ENCODE measurements at places on chromosomes 2 and 18.

GRCh38 chr2:46701152-46701551 is 214.5 kb downstream of the MCFD2 start:
- DNase-seq, result no peak

DNA sequence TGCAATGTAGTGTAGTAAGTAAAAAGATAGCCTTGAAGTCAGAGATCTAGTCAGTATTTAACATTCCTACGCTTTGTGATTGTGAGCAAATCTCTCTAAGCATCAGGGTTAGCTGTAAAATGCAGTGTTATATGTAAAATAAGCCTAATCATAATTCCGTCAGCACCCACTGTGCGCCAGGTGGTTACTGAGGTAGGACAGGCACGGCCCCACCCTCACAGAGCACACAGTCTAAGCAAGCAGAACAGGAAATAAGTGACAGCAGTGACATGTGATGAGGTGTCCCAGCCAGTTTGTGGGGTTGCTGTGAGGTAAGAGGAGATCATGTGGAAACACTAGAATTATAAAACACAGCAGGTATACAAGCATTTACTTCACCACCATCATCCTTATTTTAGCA is 267.1 kb downstream of the ICOS start:
- DNase-seq, result no peak

DNA sequence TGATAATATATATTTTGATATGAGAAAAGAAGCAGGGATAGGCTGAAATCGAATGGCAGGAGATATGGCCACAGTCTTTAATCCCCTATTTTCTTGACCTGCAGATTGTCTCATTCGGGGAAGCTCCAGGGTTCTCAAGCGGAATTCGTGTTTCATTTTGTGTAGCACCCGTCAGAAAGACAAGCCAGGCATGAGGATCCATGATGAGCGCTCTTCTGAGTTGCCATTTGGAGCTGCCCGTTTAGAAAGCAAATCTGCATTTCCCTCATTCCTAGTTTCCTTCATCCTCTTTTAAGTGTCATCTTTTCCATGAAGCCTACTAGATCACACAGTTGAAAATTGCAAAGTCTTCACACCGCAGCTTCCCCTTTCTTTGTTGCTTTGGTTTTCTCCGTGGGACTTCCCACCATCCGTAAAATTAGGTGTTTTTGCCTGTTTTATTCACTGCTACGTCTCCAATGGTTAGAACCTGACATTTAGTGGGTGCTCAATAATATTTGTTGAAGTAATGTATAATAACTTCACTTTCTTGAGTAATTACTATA is 16.9 kb downstream of the HNMT start:
- no peak for DNase-seq

DNA sequence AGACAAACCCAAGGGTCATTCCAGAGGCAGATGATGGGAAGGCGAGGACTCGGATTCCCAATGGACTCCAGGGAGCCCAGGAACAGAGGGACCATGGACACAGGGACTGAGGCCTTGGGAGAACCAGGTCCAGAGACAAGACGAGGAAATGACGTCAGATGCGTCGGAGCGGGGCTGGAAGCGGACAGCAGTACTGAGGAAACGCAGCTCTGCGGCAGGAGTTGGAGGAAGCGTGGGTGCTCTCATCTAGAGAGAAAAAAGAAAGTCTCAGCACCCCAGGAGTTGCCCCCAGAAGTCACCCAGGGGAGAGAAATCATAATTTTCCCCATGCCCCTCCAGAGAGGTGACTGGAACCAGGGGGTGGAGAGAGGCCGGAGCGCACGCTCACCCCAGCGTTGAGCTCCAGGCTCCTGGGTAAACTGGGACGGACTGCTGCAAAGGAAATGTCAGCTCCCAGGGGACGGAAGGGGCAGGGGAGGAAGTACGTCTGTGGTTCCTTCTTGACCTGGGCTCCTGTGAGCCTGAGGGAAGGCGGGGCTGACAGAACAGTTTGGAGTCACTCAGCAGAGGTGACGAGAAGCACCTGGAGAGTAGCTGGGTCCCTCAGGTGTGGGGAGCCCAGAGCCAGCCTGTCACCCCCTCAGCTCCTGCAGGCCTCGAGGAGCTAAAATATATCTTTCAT is 44.7 kb downstream of the CMPK2 start:
- no peak for DNase-seq

- no peak for DNase-seq
Measured at GRCh38 chr2:60301726-60302125, 251.7 kb downstream of the BCL11A start.

DNA sequence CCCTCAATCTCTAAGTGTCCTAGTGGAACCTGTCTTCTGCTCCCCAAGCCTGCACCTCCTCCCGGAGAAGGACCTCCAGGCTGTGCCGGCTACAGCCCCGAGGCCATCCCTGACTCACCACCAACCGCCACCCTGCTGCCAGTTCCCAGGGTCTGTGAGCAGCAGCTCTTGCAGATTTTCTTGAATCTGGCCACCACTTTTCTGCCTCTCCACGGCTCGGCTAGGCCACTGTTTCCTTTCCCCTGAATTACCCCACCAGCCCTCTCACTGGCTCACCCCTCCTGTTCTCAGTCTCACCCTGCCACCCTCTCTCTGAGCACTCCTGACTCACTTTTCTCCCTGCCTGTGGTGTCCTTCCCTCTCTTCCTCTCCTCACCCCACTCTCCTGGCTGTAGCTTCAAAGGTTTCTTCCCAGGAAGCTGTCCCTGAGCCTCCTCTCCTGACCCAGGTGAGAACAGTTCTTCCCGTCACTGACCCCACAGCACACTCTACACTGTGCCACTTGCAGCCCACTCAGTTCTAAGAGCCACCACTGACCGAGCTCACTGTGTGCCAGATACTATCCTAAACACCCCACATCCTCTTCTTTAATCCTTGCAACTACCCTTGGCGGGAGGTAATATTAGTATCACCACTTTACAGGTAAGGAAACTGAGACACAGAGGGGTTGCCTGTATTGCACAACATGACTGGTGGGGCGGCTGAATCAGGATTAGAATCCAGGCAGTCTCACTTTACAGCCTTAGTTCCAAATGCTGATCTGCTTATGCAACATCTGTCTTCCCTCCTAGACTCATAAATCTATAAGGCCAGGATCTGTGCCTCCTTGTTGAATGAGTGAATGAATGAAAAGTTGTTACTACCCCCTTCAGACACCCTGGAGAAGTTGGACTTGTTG is 111.6 kb downstream of the SMAD7 start:
- peak; percentile 73 for DNase-seq

- DNase-seq, result no peak
Measured at GRCh38 chr2:197416268-197416667, 18.6 kb downstream of the SF3B1 start.

DNA sequence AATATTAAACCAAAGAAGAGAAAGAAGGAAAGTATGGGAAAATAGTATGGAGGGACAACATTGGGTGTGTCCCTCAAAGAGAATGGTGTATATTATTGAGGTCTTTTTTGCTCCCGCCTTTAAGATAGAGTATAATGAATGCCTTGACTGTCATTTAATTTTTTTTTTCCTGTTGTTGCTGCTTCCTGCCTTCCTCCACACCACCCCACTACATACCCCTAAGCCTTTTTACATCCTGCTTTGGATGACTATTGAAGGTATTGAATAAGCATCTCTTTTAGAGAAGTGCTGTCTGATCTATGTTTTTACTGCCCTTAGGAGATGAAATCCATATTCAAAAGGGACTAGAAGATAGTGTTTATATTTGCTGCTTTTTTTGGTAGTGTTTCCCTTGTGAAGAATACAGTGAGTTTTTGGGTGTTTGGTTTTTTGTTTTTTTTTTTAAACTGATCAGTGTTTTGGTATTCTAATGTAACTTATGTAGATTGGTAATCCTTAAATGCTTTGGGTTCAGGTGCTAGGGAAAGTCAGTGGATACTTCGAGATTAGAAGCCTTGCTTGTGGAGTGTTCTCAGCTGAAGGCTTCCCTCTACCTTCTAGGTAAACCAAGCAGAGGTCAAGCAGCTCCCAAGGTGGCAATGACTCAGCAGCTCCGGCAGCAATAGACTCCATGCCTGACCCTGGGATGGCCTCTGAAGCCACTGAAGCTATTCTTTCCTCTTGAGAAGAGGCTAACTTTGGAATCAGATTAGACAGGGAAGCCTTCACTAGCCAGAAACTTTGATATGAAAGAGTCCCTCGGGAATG is 5.0 kb downstream of the FZD7 start:
- no peak for DNase-seq

- DNase-seq, result no peak
Measured at GRCh38 chr18:62566199-62566598, 43.4 kb downstream of the ZCCHC2 start.

GRCh38 chr2:27683390-27684071 is 19.8 kb downstream of the SLC4A1AP start:
- DNase-seq, result peak; percentile 60

DNA sequence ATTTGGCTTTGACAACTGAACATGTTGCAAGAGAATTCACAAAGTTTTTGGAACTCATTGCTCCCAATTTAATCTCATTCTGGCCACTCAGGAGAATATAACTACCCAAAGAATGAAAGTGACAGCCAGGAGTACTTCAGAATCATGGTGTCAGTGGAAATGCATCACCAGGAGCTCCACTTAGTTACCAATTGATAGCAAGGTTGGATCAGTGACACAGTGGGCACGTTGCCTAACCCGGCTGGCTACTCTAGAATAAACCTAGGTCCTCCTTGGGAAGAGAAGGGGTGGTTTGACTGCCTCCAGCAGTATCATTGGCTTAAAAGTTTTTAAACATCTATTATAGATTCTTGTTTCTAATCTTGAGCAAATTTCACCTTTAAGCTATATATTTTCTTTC is 40.0 kb upstream of the LRP1B start:
- DNase-seq, result no peak

DNA sequence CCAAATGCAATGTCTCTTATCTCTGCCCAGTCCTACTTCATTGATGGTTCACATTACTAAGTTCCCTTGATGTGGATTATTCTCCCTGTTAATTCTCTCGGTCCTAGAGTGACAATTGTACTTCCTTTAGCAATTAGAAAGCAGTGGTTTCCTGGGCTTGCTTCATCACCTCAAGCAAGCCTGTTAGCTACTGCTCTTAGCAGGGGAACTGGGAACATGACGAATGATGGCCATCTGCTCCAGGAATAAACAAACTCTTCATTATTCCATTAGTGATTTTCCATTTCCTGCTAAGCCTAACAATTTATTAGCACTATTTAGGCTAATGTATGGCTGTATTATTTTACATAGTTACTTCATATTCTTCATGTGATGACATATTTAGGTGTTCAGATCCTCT is 331.8 kb downstream of the MTX2 start:
- DNase-seq, result no peak

DNA sequence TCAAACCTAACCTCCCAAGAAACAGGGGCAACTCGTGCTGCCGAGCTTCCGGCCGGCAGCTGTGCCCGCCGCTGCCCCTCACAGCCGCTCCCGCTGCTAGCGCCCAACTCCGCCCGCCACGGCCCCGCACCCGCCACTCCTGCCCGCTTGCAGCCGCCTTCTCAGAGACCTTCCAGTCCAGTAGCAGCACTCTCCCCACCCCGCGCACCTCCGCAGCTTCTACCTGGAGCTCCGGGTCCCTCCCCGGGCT is 722 bp upstream of the C2orf15 start:
- DNase-seq, result no peak

GRCh38 chr18:23835506-23835905 is 146.3 kb downstream of the LAMA3 start:
- DNase-seq, result no peak

DNA sequence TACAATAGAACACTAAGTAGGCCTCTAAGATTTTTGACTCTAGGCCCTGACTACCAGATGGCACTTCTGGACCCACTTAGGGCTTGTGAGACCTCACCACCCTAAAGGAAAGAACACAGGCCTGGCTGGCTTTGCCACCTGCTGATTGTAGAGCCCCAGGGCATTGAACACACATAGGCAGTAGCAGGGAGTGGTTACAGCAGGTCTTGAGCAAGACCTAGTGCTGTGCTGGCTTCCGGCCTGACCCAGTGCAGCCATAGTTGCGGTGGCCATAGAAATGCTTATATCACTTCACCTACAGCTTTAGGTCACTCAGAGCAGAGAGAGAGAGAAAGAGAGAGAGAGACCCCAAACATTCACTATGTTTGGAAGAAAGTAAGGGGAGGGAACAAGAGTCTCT is 223.2 kb downstream of the LRATD1 start:
- no peak for DNase-seq

- DNase-seq, result peak; percentile 59
Measured at GRCh38 chr18:78632111-78632541, 347.5 kb upstream of the SALL3 start.

DNA sequence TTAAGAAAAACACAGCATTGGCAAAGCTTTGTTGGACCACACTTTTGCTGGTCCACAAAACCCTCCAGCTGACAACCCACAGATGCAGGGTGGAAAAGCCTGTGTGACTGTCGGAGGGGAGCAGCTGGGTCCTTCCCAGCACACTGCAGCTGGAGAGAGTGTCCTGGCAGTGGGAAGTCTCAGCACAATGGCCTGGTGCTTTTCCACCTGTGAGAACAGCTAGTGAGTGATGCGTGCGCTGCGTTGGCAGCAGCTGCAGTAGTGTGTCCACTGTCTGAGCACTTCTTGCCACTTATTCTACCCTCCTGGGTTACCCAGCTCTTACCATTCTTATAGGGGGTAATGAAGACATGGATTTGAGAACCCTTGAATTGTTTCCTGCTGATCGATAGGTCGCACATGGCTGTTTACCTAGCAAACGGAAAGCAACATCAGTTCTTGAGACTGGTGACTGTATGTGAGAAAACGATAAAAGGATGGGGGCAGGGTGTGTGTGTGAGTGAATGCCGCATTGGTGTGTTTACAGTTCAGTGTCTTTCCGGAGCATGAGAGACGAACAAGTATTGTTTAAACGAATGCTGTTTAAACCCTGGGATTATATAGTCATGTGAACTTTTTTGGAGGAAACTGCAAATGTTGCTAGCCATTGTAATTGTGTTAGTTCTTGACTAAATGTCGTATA is 69.7 kb downstream of the LYPD6 start:
- DNase-seq, result no peak

DNA sequence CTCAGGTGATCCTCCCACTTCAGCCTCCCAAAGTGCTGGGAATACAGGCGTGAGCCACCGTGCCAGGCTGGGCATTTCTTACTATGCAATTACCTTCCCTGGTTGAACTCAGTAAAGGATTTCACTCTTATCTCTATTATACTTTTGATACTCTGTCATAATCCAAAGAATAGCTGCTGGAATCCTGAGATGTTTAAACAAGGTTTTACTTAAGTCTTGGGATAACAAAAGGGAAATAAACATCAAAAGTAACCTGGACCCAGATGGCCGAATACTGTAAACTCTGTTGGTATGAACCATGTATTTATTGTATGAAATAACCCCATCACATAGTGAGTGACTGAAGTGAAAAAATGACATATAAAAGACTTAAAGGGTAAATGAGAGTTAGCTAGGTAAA is 11.9 kb upstream of the DLX2 start:
- DNase-seq, result no peak

GRCh38 chr18:77079954-77080682 is 52.5 kb downstream of the MBP start:
- DNase-seq, result no peak

- DNase-seq, result no peak
Measured at GRCh38 chr18:53838746-53839145, 385.7 kb downstream of the MBD2 start.

GRCh38 chr2:43227830-43228281 is 1.4 kb upstream of the ZFP36L2 start:
- DNase-seq, result no peak

- no peak for DNase-seq
Measured at GRCh38 chr2:120279708-120280107, 27.1 kb downstream of the RALB start.

- no peak for DNase-seq
Measured at GRCh38 chr18:3607309-3608098, 157.5 kb downstream of the TGIF1 start.

GRCh38 chr18:28541934-28542333 is 365.0 kb upstream of the CDH2 start:
- no peak for DNase-seq
